D721Med (cell line): ENCODE measurements at places on chromosomes 12 and 14.
A peak's percentile ranks its signal among the peaks of the same experiment; 100 is the strongest.

- DNase-seq = no peak
Measured at GRCh38 chr14:61533513-61534255, 161.6 kb upstream of the HIF1A start.

GRCh38 chr12:128408669-128409068 lies 141.7 kb downstream of the TMEM132C start:
- DNase-seq = no peak

DNA sequence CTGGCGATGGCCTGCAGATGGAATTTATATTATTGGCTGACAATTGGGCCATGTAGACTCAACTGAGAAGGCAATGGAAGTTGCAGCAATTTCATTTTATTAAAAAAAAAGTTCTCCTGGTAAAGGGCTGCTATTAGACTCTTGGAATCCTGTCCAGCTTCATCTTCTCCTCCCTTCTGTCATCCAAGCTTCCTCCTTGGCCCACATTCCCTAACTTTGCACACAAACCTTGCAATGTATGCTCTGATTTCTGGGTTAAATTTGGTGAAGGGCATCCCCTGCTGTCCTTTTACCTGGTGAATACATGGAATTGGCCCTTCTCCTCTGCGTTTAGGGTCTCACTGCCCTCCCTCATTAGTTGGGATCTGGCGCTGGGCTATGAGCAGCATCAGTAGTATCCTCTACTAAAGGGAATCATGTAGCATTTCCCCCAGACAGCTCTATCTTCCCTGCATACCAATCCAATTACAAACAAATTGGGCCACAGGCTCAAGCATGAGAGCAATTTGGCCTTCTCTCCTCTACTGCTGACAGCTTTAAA lies 336.9 kb downstream of the BMP4 start:
- no peak for DNase-seq

DNA sequence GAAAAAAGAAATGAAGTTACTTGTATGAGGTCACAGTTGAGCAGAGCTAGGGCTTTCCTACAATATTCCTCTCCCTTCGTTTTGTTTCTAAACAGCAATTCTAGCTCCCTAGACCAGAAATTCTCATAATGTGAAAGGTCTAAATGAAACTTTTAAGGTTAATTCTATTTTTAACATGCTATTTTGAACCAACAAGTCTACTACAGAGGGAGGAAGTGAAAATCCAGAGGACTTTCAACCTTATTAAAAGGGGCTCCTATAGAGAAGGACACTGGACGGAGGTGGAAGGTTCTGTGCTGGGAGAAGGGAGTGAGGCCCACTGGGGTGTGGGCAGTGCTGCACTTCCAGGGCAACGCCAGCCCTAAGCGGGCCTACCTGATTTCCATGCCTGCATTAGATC lies 13.4 kb downstream of the GSG1 start:
- DNase-seq = no peak

DNA sequence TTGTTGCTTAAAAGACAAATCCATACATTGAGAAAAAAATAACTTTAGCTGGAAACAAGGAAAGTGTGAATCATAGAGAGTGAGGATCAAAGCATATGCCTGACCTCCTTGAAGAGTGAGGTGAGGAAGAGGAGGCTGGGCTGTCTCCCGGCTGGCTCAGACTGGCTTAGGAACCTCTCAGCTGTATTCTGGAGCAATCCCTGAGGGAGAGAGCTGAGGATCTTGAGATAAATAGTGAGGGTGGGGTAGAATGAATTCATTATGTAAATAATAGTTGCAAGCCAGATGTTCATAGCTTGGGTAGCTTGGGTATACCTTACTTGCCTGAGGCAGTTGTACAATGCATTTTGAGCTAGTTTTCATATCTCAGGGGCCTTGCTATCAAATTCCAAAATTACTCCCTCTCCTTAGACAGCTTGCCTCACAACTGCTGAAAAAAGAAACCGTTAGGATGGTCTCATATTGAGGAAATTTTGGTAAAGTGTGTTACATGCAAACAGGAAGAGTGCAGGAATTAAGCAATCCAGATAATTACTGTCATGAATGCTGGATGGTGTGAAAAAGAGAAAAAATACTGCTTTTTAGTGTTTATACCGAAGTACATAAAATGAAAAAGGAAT lies 30.5 kb upstream of the SLC15A5 start:
- DNase-seq = no peak

GRCh38 chr12:111227476-111228420 lies 141.1 kb downstream of the PHETA1 start:
- DNase-seq = no peak

- DNase-seq = no peak
Measured at GRCh38 chr12:28327722-28328121, 137.5 kb downstream of the CCDC91 start.

- peak; percentile 27 for DNase-seq
Measured at GRCh38 chr14:52068615-52069306, at the start of gene NID2. NID2 (minus strand) TSS chr14:52069059; CDS start chr14:52068994, 65 bp downstream.

DNA sequence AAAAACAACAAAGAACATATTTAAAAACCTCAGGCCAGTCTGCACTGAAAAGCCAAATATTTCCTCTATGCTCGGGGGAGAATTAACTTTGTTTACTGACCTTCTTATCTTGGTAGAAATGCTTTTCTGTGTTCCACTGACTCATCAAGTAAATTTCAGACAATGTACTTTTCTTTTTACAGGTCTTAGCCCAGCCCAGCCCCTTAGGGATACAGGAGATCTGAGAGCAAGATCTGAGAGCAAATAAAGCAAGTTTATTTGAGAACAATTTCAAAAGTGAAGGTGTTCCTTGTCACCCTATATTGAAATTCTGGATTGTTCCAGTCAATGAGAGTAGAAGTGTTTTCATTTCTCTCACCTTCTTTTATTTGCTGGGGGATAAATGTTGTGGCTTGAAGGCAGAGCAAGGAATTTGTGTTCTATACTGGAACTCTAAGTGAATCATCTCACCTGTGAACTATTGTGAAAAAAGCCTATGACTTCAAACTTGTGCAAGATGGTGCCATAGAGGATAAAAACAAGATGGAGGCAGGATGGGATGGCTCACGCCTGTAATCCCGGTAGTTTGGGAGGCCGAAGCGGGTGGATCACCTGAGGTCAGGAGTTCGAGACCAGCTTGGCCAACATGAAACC lies 7.9 kb upstream of the GPRC5A start:
- DNase-seq = no peak

GRCh38 chr12:34264110-34264509 lies 241.8 kb downstream of the ALG10 start:
- DNase-seq = no peak

DNA sequence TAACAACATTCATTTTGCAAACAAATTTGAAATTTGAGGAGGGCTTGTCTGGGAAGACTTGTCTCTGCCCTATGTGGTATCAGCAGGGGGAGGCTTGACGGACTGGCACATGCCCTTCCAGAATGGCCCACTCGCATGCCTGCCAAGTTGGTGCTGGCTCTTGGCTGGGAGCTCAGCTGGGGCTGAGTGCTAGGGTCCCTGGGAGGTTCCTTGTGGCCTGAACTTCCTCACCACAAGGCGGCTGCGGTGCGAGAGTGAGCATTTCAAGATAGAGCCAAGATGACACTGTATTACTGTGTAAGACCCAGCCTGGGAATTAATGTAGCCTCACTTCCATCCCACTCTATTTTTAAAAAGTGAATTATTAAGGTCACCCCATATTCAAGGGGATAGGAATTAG lies 271.6 kb upstream of the PLEKHG7 start:
- DNase-seq = no peak

GRCh38 chr14:93410893-93411292 lies 19.8 kb upstream of the UNC79 start:
- DNase-seq = no peak

- no peak for DNase-seq
Measured at GRCh38 chr12:110093631-110094311, 30.4 kb upstream of the IFT81 start.

DNA sequence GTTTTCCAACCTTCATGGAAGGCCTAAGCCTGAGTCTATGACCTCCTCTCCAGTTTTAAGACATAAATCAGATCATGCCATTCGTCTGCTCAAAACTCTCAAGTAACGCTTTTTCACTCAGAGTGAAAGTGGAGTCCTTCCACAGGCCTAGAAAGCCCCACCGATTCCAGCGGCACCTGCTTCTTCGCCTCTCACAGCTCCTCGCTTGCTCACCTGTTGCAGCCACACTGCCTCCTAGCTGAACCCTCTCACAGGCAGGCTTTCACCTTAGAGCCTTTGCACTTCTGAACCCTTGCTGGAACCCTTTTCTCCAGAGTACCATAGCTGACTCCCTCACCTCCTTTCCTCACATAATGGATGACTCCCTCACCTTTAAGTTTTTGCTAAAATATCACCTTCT lies 301.1 kb downstream of the ZFP36L1 start:
- DNase-seq = no peak

DNA sequence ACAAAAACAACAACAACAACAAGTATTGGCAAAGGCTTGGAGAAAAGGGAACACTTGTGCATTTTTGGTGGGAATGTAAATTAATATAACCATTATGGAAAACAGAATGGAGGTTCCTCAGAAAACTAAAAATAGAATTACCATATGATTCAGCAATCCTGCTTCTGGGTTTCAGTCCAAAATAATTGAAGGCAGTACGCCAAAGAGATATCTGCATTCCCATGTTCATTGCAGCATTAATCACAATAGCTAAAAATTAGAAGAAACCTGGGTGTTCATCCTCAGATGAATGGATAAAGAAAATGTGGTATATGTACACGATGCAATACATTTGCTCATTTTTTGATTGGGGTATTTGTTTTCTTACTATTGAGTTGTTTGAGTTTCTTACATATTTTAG lies 813.0 kb downstream of the NRXN3 start:
- DNase-seq = no peak

DNA sequence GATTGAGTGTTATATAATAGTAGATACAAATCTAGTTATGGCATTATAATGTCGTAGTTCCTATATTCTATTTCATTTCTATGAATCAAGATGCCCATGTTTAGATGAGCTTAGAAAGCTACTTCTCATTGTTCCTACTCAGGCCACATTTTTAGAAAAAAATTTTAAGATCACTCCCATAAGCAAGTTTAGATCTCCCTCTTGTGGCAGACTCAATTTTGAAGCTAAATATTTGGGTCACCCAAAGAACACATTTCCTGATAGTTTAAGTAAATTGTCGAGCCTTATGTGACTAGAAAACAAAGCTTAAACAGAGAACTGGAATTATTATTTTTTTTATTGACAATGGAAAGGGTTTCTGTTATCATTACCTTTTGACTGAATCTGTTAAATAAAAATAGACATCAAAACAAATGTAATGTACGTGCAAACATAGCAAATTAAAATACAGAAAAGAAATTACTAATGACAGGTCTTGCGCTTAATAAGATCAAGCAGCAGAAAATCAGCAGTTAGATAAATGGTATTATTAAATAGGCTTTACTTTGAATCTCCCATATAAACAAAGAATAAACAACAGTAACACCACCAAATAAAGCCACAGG lies 180.2 kb downstream of the ACSS3 start:
- DNase-seq = no peak

DNA sequence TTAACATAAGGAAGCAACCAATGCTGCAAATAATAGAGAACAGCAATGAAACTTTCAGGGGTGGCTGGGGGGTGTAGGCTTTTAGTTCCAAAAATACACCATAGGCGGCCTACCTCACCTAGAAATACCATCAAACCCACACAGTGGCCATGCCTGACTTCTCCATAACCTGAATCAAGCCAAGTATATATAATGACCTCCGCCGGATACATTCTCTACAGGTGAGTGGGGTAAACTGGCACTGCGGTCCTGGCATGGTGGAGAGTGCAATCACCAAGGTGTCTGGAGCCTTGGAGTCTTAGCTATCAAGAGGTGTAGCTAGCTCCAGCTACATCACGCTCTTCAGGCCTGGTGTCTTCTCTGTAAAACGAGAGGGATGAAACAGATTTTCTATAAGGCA lies 1.2 kb downstream of the ZBTB25 start:
- DNase-seq = no peak

- DNase-seq = no peak
Measured at GRCh38 chr12:65302891-65303290, 24.4 kb downstream of the MSRB3 start.

GRCh38 chr12:75130811-75131210 lies 78.8 kb downstream of the KCNC2 start:
- no peak for DNase-seq
